Pancreas (tissue), 10 donors: ENCODE measurements at places on chromosomes 3 and 15.

DNA sequence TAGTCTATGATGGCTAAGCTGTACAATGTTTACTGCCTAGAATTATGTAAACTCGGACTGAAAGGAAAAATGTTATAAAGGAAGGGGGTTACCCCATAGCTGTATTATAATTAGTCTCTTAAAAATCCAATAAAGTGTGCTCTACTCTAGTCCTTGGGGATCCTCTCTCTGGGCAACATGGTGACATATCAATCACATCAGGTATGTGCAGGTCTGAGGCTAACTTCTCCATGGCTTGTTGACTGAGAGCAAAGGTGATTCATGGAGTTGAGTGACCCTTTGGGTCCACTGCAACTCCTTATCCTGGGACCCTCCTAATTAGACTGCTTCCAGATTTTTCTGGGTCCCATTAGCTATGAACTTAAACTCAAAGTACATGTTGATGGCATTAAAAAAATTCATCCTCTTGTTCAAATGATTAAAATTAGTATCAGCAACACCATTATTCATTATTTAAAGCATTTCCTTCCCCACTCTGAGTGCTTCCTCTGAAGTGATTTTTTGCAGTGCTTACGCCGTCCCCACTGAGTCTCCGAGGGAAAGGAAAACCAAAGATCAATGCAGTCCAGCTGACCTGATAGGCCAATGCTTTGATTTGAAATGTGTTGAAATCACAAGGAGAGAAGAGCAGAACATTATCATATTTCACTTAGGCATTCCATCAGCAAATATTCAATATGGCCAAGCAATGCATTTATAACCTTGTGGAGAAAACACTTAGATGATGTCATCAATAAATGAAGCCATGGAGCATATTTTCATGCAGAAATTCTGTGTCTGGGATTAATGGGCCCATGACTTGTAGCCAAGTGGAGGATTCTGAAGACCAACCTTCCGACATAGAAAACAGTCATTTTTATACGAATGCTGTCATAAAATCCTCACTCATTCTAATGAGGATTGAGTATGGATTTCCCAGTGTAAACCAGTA lies 161.7 kb upstream of the CRBN start:
- DNase-seq = no peak

DNA sequence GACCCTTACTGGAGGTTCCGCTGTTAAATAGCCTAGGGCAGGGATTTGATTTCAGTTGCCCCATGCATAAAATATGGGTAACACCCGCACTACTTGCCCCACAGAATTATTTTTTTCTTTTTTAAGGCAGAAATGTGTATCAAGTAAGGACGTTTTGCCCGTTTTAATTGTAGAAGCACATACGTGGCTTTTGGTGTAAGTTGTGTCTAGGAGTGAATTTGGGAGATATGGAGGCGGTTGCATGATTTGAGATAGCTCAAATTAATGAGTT lies 636 bp upstream of the LRRC58 start:
- no peak for DNase-seq

DNA sequence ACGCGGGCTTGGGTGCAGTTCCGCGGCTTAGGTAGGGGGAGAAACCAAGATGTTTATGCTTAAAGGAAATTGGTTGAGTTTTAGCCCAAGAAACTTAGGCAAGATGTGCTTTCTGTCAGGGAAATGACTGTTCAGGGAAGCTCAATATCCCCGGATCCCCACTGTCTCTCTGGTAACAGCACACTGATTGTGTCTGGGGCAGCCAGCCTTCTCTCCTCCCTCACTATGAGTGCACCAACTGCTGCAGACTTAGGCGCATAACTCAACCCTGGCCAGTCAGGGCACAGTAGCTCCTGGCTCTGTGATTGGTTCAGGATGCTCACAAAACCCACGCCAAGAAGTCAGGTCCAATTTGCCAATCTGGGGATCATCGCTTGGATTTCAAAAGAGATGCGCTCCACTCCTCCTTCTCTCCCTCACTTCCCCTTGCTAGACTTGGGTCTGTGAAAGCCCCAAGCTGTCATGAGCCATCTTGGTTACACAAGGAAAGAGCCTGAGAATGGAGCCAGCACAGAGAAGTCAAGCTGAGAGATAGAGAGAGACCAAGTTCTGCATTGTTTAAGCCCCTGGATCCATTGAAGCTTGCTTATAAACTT lies 42.5 kb upstream of the CACNA2D3 start:
- no peak for DNase-seq

DNA sequence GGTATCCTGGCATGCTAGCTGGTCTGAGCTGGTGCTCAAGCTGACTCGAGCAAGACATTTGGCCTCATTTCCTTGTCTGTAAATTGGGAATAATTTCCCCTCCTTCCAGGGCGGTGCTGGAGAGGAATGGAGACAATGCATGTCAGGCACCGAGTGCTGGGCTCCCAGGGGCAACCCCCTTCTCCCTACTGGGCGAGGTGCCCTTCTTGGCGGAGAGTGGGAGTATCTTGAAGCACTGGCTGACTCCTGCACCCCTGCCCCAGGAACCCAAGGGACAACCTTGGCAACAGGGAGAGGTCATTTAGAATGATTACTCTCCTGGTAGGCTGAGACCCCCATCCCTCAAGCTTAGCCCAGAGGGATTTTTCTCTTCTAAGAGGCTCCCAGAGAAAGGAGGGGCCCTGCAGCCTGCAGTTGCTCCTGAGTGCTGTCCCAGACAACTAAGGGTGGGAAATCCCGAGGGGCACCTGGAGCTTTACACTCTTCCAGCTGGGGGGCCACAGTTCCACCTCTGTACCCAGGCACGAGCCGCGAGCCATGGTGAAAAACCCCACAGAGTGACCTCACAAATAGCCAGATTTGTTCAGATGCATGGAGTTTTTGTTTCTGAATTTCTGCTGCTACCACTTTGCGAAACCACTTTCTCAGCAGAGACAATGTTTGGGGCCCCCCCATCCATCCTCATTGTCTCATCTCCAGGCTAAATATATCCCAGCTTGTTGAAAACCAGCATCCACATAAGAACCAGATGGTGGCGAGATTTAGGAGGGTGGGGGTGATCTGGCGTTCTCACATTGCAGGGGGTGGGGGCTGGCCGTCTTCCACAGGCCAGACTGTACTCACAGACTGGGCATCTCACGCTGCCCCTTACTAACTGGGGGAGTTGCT lies 44.8 kb downstream of the ABTB1 start:
- no peak for DNase-seq

DNA sequence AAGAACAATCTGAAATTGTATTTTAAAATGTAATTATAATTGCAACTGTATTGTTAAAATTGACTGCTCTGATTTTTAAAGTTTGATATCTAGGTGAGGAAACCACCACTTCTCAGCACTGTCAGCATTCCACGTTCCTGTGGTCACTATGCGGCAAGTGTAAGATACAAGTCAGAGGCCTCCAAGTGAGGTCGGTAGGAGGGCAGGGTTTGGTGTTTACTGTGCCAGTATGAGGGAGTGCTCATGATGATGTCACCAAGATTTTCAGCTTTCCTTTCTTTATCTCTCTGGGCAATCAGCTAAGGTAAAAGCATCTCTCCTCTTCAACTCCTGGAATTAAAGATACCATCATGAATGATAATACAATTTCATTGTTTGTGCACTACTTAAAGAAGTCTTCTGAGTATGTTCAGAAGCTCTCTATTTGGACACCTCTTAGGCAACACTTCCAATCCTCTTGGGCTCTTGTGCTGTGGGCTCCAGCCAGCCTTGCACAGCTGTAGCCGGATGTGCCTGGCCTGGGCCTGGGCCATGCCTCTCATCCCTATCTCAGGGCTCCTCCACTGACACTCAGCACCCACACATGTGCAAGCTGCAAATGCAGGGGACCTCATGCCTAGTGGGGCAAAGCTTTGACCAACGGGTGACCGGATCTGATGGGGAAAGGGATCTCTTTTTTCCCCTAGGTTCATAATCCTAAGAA lies 42.9 kb downstream of the CCR3 start:
- DNase-seq = no peak
